ENCODE measurements at places on chromosomes 5 and 9.

DNA sequence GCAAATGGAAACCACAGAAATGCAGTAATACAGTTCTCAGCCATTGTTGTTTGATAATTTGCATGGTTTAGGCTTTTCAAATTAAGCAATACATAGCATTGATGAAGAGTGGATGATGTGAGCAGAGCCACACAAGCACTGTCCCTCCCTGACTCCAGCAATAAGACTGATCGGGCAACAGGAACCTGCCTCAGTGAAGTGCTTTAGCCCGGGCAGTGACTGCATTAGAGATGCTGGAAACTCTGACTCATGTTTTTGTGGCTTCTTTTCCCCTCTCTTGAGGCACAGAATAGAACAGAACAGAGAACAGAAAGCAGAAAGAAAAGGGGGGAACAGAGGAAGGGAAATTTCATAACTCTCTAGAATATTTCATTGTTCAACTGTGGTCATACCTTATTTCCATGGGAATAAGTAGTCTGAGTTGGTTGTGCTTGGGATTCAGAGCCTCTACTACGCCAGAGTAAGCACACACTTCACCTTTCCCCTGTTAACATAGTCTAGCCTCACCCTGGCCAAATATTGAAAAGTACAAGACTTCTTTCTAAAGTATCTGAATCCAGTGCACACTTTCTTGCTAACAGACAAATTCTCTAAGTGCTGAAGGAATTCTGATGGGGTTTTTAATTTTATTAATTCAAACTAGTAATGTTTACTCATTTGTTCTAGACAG lies 164.8 kb upstream of the VCAN start:
- peak; percentile 64 for DNase-seq

DNA sequence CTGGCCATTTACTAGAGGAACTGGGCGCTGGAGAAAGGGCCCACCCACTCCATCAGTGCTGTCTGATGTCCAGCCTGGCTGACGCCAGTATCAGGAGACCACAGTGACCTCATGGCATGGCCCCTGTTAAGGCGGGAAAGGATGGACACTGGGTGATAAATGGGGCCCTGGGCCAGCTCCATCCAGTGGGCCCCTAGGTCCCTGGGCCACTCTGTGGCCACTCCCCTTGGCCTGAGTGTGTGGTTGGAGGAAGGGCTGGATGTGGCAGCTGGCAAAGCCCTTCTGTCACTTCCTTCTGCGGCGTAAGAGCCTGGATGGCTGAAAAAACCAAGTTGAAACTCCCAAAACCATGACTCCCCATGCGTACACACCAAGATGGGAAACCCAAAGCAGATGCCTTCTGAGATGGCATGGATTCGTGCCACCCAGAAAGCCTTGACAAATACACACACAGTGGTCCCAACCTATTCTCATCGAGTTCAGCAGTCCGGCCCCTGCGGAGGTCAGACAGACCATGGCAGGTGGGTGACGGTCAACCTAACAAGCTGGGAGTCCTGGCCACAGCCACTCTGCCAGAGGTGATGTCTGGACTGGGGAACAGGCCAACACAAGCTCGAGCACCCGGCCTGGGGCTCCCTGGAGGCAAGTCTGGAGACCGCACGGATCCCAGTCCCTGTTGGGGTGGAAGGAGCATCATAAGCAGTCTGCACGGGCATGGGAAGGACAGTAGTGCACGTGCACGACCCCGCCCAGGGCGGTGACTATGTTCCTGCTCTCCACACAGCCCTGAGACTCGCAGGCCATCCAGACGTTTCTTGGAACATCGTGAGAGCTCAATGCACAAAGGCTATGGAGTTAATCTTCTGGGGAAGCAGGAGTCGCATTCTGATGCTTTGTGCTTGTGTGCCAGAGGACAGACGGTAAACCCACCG lies 45.2 kb upstream of the NOTCH1 start:
- no peak for DNase-seq

DNA sequence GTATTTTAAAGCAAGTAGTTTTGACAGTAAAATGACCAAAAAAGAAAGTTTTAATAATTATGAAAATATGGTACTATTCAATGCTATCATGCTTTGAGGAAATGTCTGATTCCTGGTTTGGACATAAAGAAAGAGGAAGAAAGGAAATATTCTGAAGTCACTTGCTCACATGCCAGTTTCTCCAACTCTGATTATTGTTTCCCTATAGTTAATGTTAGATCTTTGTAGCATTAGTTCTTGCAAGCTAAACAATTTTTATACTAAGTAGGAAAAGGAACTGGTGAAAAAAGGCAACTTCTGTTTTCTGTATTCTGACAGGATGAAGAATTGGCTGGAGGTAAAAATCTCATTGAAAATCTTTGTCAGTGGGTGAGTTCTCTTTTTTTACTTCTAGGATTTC lies 119.5 kb downstream of the YTHDC2 start:
- no peak for DNase-seq

DNA sequence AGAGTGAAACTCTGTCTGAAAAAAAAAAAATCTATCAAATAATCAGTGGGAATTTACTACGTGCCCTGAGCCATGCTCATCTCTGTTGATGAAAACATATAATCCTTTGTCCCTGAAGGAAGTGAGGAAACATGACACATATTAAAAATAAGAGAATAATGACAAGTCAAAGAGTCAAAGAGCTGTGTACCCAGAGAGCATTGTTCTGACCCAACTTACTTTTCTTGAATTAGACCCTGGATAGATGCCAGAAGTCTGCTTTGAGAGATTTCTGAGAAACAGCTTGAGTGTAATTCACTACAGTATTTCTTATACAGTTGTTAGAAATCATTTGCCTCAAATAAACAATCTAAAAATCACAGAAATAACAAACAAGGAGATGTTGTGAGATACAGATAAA lies 490.0 kb upstream of the PIK3R1 start:
- DNase-seq: no peak

- no peak for DNase-seq
Observed at GRCh38 chr9:134341306-134341705, 15.1 kb downstream of the RXRA start.

DNA sequence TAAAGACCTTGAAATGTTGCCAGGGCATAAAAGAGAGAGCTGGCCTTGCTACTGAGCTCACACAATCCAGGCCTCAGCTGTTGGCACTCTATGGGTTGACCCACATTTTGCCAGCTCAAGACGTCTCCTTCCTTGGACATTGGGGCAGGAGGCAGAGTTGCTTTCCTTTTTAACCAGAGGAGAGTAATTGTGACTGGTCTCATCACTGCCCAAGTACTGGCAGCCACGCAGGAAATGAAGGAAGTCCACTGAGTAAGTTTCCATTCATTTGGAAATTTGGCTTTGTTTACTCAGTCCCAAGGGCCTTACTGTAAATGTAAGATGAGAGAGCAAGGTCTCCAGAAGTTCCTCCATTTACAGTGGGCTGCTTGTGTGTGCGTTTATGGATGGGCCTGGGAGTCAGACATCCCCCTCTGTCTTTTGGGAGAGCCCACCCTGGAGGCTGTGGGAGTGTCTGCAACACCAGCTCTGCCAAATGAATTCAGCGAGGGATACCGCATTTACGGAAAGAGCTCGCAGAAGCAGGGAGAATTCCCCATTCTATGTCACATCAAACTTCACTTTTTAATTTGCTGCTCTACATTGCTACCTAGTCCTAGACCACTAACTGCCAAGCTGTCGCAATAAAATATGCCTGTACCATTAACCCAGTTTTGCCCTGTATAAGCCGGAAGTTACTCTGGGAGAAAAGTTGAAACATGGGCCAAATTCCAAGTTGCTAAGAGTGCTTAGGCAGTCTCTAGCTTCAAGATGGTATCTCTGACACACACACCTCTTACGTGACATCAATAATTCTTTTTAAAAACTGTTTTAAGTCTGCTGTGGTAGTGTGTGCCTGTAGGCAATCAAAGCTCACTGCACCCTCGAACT lies 24.5 kb upstream of the PDZD2 start:
- no peak for DNase-seq

DNA sequence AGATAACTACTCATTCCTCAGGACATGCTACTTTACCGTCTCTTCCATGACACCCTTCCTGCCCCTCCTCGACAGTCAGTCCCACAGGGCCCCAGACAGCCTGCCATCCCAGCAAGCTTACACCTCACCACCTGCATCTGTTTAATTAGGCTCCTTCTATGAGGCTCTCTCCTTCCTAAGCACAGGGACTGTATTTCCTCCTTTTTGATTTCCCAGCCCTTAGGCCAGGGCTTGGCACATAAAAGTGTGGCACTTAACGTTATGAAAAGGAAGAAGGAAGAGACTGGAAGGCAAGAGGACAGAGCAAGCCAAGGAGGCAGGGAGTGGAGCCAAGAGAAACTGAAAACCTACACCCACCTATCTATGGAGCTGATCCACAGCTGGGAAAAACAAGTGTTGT lies 146.8 kb downstream of the SIL1 start:
- no peak for DNase-seq

DNA sequence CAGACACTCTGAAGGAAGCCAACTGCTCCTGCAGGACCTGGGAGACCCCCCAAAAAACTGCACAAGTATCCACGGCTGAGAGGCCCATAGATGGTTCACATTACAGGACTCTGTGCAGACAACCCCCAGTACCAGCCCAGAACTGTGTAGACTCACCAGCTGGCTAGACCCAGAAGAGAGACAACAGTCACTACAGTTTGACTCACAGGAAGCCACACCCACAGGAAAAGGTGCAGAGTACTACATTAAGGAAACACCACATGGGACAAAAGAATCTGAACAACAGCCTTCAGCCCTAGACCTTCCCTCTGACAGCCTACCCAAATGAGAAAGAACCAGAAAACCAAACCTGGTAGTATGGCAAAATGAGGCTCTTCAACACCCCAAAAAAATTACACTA lies 281.2 kb upstream of the RGMB start:
- DNase-seq: no peak

GRCh38 chr9:10071579-10071978 lies 541.2 kb downstream of the PTPRD start:
- DNase-seq: no peak

GRCh38 chr5:66810848-66811261 lies 214.7 kb downstream of the MAST4 start:
- DNase-seq: no peak

DNA sequence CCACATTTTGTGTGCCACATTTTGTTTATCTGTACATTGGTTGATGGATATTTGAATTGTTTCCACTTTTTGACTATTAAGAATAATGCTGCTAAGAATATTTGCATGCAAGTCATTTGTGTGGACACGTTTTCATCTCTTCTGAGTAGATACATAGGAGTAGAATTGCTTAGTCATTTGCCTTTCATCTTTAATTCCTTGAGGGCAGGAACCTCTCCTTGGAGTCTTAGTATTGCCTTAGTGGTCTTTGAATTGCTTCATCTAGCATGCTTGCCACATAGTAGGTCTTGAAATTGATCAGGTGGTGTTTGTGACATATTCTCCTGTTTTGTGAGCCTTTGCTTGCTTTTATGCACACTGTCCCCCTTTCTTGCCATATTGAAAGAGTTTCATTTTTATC lies 128.5 kb downstream of the NR3C1 start:
- DNase-seq: no peak

GRCh38 chr5:163165277-163165676 lies 272.1 kb upstream of the CCNG1 start:
- no peak for DNase-seq

- no peak for DNase-seq
Observed at GRCh38 chr9:130366888-130367550, 77.7 kb upstream of the ASS1 start.

DNA sequence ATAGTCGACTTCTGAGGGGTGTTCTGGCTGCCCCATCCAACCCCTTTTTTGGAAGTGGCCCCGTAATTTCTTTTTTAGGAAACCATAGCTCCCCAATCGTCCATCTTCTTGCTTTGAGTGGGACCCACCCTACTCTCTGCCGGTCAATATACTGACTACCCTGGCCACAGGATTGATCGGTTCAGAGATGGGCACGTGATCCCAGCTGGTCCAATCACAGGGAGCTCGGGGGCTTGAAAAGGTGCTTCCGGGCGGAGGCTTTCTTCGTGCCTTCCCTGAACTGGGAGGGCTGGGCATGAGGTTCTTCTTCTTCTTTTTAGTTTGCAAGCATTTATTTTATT lies 78.7 kb upstream of the SH3PXD2B start:
- DNase-seq: no peak

DNA sequence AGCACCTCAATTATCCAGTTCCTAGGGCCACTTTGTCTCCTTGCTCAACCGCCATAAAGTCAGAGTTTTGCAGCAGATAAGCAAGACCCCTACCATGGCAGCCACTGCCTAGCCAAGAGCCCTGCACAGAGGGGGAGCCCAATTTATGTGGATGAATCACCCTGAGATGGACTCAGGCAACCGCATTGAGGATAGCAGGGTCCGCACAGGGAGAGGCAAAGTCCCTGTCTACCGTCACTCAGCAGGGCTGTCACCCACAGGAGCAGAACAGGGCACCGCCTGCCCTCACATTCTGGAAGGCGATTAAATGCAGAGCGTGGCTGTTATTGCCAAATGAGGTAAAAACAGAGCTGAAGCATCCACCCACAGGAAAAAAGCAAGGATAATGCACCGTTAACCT lies 1.7 kb downstream of the FBP2 start:
- DNase-seq: no peak

DNA sequence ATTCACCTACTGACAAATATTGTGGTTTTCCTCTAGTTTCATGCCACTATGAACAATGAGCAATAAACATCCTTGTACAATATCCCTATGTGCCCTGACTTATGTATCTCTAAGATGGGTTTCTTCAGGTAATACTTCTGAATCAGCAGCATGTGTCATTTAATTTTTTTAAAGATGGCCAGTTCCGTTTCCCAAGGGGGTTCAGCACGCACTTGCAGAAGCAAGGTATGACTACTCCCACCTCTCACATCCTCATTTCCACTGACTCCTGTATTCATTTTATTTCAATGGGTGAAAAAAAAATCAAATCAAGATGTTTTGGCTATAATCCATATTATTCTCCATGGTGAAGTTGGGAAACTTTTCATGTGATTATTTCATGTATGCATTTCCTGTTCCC lies 14.7 kb upstream of the ADAMTS19 start:
- no peak for DNase-seq

DNA sequence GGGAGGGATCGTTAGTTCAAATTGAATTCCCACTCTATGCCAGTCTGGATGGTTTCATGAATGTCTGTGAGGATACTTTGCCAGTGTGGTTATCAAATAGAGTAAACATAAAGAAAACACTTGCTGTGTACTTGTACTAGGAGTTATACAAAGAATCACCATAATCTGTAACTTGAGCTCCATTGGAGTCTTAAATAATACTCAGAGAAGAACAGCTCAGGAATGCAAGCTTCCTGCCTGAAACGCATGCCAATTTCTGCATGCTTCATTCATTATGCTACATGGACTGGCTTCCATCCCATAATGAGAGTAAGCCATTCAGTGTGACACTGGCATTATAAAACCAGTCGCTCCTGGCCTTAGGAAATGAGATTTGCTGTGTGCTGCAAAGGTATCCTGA lies 351.4 kb downstream of the SEMA5A start:
- DNase-seq: peak; percentile 66

DNA sequence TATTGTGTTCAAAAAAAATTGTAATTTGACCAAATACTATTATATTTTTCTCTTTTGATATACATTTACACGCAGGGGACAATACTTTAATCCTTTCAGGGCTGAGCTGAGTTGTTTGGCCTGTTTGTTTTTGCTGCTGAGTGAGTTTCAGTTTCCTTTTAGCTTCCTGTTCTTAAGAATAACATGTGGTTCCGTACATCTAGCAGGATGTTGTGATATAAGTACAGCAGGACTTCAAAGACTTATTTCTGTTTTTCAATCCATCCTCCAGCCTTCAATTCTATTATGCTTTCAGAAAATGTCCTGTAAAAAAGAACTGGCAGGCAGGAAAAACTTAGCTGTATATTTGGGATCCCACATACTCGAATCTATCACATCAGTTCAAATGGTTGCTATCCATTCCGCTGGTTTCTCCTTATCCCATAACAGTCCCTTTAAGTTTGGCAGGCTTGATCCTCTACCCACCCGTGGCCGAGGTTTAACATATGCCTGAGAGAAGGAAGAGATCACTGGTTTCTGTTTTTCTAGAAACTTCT lies 1037.3 kb upstream of the ACO1 start:
- peak; percentile 4 for DNase-seq

Data from GM04504 (cell line).